ENCODE measurements at places on chromosomes 7 and 10.

- no peak for DNase-seq
Measured at GRCh38 chr10:5023177-5023805, 19.6 kb upstream of the AKR1C2 start.

DNA sequence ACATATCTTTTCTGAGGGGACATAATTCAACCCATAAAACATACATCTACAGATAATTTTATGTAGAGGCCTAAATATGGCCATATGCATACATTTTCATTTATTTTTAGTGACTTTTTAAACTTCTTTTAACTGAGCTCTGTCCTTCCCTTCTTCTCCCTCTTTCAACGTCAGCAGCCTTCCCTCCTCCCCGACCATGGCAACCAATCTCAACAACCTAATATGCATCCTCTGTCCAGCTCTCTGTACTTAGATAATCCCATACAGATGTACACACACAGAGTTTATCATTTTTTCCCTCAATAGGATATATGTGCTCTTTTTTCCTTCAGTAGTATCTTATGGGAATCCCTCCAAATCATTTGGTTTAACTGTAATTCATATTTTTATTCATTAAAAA is 94.3 kb downstream of the CCDC71L start:
- DNase-seq: no peak

DNA sequence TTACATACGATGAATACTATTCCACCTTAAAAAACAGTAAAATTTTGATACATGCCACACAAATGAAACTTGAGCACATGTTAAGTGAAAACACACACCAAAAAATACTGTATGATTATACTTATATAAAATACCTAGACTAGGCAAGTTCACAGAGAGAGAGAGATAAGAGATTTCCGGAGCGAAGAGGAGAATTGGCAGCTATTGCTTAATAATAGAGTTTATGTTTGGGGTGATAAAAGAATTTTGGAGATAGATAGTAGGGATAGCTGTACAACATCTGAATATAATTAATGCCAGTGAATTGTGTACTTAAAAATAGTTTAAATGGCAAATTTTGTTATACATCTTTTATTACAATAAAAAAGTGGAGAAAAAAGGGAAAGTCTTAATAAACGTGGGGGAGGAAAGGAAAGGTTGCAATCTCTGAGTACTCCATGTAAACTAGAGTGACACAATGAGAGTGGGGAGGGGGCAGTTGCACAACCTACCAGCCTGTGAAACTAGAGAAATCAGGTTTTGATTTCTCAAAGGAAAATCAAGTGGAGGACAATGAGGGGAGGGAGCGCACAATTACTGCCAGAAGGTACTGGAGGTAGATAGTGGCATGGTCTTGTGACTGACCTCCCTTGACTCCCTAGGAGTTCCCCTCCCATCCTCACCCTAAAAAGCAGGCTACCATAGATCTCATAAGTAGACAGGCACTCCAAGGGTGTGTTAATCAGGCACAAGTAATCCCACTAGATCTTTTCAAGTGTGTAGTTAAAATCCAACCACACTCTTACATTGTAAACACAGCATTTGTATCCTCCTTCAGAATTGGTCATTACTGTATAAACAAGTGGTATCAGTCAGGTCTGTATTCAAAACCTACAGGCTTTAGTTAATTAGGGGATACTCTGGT is 31.6 kb upstream of the ANK3 start:
- no peak for DNase-seq

GRCh38 chr10:86630079-86630478 is 24.3 kb upstream of the OPN4 start:
- DNase-seq: no peak

- DNase-seq: no peak
Measured at GRCh38 chr7:28573651-28574301, 161.5 kb downstream of the CREB5 start.

DNA sequence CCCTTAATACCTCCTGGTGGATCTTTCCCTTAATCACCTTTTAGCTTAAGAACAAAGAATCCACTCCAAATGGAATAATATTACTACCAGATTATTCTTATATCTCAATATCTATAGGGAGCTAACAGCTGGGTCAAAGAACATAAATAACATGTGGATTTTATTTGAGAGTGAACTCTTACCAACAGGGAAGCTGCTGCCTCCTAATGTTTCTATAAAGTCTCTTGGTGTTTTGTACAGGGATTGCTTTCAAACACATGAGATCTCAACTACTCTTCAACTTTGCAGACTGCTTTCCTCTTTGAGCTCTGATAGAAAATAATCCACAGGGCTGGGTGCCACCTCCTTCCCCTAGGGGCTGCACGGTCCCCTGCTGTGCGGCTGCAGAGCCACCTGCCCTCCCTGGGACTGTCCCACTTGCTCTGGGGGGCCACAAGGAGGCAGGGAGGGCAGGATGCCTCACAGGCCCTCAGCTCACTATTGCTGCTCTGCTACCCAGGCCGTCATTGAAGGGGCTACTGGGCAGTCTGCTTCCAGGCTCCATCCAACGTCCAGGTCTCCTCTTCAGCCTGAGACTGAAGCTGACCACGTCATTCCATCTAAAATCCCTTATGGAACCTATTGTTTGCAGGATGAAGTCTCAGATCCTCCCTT is 191.2 kb downstream of the CXCL12 start:
- DNase-seq: no peak

DNA sequence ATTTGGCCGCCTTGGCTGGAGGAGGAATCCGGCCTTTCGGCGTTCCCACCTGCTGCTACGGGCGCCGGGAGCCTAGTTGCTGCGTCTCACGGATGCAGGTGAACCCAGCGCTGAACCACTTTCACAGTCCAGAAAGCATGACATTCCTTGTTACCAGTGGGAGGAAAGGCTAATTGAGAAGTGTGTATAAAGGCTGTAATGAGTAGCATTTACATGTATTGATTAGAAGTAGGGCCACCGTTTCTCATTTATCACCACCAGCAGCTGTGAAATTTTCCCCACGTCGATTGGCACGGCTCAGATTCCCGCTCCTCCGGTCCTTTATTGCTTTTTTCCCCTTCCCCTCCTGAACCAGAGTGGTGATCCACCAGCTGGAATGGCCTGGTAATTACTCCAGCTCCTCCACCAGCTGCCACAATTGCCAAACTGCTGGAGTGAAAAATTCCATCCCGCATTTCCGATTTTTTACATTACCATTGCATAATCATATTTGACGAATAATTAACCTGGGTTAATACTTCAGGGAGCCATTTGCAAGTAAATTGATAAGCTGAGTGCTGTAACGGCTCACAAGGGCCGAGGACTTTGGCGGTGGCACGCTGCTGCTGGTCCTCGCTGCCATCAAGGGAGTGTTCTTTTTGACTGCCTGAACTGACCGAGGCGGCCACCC is 153.3 kb downstream of the POU6F2 start:
- DNase-seq: no peak

- no peak for DNase-seq
Measured at GRCh38 chr7:139702313-139702731, 75.5 kb downstream of the HIPK2 start.
